ENCODE measurements at places on chromosomes 3 and 15. TPM values are rescaled to one million over a fixed set of nuclear protein-coding genes. Genes with fewer than 3 reads are reported as not detected.

The FAM81A gene
- 15.5 TPM for total RNA-seq

DNA sequence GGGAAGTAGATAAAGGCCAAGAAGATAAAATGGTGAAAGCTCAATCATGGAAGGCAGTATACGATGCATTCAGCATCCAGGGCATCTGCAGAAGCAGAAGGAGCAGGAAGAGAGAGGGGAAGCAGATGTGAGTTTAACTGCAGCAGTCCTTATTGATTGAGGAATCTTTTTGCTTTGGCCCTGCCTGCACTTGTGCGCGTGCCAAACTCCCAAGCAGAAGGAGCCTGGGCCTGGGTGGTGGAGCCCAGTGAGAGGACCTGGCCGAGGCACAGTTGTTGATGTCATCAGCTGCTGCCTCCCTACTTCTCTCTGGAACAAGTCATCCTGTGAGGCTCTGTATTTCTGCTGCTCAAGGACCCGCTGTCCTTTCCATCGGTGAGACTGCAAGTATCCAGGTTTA is 65.5 kb upstream of the ROPN1 start:
- DNase-seq: no peak
- no peaks in the 10 kb centered on the region for H3K27me3 ChIP-seq
- no peaks in the 10 kb centered on the region for H3K36me3 ChIP-seq
- no peaks in the 10 kb centered on the region for H3K4me1 ChIP-seq

GRCh38 chr3:168088106-168088720 is 7.5 kb downstream of the GOLIM4 start:
- peaks cover 16% of the 10 kb centered on the region for H3K4me1 ChIP-seq
- no peak for DNase-seq
- no peaks in the 10 kb centered on the region for H3K27me3 ChIP-seq
- H3K4me3 ChIP-seq: no peak overlapping the region
- H3K36me3 ChIP-seq: no peaks in the 10 kb centered on the region

The VIPR1 gene
- total RNA-seq: 2.4 TPM

DNA sequence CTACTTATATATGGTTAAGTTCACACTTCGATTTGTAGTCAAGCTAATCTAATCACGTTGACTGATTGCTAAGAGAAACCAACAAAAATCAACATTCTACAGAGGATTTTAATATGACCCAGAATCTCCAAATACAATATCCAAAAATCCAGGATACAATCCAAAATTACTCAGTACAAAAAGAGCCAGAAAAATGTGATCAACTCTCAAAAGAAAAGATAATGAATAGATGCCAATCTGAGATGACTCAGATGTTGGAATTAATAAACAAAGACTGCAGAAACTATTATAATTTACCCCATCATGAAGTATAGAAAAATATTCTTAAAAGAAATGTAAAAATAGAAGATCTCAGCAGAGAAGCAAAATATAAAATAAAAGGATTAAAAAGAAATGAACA is 22.3 kb downstream of the HACL1 start:
- no peaks in the 10 kb centered on the region for H3K27me3 ChIP-seq
- H3K4me3 ChIP-seq: no peak overlapping the region
- peak overlapping the region; percentile 56 for H3K27ac ChIP-seq
- no peaks in the 10 kb centered on the region for H3K36me3 ChIP-seq

DNA sequence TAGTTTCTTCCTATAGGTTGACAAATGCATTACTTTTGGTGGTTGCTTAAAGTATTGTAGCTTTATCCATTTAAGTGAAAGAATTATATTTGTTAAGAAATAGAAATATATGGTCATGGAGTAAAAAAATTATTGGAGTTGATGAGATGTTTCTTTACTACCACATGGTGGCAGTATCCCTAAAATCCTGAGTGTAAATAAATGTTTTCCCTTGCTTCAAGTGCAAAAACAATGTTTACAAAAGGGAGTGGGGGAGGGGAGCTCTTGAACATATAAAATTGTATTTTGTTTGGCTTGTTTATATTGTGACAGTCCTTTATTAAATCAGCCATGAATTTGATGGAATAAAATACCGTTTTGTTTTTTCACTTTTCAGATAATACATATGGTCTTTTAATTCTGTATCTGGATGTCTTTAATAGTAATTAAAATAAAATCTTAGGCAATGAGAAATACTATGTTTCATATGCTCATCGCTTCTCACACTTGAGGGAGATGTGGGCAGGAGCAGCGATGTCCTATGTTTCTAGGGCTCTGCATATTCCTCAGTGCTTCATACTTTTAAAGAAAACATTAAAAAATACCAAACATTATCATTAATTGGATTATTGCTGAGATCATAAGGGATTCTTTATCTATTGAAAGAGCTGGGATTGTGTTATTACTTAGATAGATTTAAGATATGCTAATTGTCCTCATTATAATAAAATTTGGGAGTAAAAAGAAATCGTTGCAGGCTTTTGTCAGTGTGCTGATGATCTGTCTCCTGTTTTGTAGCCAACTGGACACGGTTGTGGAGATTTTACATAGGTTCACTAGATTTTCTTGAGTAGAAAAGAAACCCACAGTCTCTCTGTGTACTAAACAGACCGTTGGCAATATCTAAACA is 349.7 kb downstream of the TUSC7 start:
- no peaks in the 10 kb centered on the region for H3K36me3 ChIP-seq
- H3K4me3 ChIP-seq: no peak overlapping the region
- H3K4me1 ChIP-seq: no peaks in the 10 kb centered on the region
- H3K27me3 ChIP-seq: no peaks in the 10 kb centered on the region
- no peak for DNase-seq

DNA sequence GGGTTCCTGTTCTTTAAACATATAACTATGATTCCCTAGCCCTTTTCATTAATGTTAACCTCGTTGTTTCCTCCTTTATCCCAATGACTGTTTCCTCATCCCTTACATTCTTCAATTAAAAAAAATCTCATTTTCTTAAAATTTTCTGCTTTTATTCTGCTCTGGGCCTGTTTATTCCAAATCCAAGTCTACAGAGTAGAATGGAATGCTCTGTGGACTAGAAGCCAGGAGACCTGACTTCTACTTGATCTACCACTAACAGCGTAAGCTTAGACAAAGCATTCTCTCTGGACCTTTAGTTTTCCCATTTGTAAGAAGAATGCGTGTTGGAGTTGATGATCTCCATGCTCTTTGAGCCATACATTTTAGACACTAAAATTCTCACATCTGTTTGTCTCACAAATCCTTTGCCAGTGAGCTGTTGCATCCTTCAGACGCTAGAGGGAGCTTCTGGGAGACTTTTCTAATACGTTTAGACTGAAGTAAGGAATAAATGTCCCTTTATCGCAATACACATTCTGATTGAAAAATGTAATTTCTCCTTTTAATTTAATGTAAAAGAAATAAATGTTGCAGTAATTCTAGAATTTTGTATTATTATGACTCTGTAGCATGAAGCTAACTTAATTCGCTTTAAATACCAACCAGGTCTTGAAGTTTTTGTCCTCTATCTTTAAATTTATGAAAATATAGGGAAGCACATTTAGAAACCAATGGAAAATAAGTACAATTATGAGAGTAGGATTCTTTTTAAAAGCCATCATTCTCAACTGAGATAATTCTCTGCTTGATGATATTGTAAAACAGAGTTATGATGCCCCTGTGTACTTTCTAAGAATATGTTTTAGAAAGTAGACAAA is 21.7 kb upstream of the GMNC start:
- H3K36me3 ChIP-seq: no peaks in the 10 kb centered on the region
- H3K27ac ChIP-seq: no peak overlapping the region
- peak; percentile 16 for DNase-seq
- H3K4me3 ChIP-seq: no peak overlapping the region
- H3K27me3 ChIP-seq: no peaks in the 10 kb centered on the region
- no peaks in the 10 kb centered on the region for H3K4me1 ChIP-seq

DNA sequence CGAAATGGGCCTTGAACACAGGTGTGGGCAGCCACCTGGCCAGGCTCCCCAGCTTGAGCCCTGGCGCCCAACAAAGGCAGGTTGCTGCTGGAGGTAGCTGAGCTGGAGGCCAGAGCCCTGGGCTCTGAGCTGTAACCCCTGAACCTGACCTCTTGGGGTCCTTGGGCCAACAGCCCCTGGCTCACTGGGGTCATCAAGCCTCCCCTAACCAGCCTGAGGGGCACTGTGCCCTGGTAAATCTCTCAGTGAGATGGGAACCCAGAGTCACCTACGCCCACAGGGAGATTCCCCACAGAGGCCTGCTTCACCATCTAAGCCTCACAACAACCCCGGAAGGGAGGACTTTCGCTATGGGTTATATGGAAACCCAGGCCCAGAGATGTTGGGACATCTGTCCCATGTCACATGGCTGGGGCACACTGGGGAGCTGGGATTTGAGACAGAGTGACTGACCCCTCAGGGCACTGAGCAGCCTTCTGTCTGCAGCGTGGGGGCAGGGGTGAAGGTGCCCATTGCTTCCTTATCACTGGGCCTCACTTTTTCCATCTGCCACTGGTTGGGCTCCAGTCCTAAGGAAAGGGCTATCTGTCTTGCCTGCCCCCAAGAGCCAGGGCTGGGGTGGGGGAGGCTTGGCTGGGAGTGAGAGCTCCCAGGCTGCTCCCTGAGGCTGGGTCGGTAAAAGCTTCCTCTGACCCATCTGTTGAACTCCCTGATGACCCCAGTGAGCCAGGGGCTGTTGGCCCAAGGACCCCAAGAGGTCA is 59.1 kb downstream of the IQSEC1 start:
- H3K27me3 ChIP-seq: no peaks in the 10 kb centered on the region
- peaks cover 69% of the 10 kb centered on the region for H3K4me1 ChIP-seq
- H3K4me3 ChIP-seq: no peak overlapping the region
- H3K36me3 ChIP-seq: no peaks in the 10 kb centered on the region
- DNase-seq: no peak

The RBP2 gene
- total RNA-seq: not detected

DNA sequence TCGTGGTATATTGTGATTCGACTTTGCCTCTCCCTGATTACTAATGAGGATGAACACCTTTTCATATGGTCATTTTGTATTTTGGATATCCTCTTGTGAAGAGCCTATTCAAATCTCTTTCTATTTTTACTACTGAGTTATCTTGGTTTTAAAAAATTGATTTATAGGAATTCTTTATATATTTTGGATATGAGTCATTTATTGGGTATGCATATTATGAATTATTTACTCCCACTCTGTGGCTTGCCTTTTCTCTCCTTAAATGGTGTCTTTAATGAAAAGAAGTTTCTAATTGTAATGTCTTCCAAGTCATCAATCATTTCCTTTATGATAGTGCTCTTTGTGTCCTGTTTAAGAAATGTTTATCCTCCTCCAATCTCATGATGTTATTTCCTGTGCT is 191.5 kb upstream of the DPH6 start:
- no peak overlapping the region for H3K4me3 ChIP-seq
- H3K27ac ChIP-seq: no peak overlapping the region
- H3K36me3 ChIP-seq: no peaks in the 10 kb centered on the region
- no peaks in the 10 kb centered on the region for H3K27me3 ChIP-seq
- H3K4me1 ChIP-seq: no peaks in the 10 kb centered on the region
- DNase-seq: no peak

DNA sequence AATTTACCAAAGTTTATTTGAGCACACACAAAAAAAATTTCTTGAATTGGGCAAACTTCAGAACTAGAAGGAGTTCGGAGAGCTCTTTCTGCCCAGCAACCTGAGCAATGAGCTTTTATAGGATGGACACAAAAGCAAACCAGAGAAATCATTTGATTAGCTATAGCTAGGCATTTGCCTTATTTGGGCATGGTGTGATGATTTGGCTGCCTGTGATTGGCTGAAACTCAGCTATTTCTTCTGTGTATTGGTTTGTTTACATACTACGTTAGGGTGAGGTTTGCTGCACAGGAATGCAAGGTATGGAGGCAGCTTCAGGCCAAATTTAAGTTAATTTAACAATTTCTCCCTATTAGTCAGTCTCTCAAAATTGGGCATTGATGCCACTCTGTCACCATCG is 65.1 kb downstream of the NEK11 start:
- H3K27ac ChIP-seq: no peak overlapping the region
- H3K4me1 ChIP-seq: no peaks in the 10 kb centered on the region
- H3K36me3 ChIP-seq: no peaks in the 10 kb centered on the region
- no peak overlapping the region for H3K4me3 ChIP-seq
- H3K27me3 ChIP-seq: no peaks in the 10 kb centered on the region

DNA sequence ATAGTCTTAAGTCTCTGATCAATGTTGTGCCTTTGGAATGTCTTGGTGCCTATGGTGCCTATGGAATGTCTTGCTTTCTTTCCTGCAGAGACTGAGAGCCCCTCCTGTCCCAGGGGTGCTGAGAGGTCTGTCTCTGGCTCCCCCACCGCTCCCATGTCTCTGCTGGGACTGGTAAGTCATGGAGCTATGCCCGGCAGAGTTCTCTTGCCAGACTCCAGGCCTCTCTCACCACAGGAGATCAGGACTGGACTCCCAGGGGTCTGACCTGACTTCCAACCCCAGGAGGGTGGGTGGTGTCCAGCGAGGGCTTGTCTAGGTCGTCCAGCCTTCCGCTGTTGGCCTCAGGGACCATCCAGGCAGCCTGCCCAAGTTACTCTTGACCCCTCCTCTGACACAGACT is 14.0 kb upstream of the CYP11A1 start:
- H3K36me3 ChIP-seq: no peaks in the 10 kb centered on the region
- no peak overlapping the region for H3K27ac ChIP-seq
- no peaks in the 10 kb centered on the region for H3K4me1 ChIP-seq
- H3K27me3 ChIP-seq: no peaks in the 10 kb centered on the region

DNA sequence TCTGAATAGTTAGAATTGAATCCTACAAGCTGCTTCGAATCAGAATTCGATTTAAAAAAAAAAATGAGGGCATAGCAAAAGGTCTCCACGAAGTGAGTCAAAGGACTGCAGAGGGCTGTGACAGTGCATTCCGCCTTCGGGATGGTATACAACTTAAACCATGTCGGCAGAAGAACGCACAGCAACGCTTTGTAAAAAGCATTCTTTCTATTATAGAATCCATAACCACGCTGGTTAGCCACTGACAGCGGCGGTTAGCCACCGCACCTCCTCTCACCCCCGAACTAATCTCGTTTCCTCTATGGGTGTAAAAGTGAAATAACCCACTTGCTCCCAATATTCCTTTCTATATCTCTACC is 664 bp upstream of the PIK3CA start:
- H3K27me3 ChIP-seq: no peaks in the 10 kb centered on the region
- H3K4me1 ChIP-seq: peaks cover 37% of the 10 kb centered on the region
- peak overlapping the region; percentile 100 for H3K4me3 ChIP-seq
- peak overlapping the region; percentile 99 for H3K27ac ChIP-seq

DNA sequence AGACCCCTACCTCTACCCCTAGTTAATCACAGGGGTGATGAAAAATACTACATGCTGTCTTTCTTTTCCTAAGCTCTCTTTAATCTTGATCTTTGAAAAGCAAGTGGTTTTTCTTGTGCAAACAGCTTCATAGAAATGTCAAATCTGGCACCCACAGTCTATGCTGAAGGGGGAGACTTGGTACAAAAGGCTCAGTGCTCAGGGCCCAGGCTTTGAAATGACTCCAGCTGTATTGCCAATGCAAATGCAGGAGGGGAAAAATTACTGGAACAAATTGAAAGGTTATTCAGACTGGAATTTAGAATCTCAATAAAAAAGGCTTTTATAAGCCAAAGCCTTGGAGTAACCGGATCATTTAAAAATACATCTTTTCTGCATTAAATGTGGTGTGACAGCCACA is 223.9 kb downstream of the LRTM1 start:
- no peak overlapping the region for H3K4me3 ChIP-seq
- H3K36me3 ChIP-seq: no peaks in the 10 kb centered on the region
- no peak overlapping the region for H3K27ac ChIP-seq
- no peaks in the 10 kb centered on the region for H3K27me3 ChIP-seq

The ANKRD34C gene
- not detected for total RNA-seq

GRCh38 chr3:14318646-14319045 is 83.8 kb upstream of the SLC6A6 start:
- H3K4me1 ChIP-seq: no peaks in the 10 kb centered on the region
- DNase-seq: no peak
- H3K27ac ChIP-seq: no peak overlapping the region
- H3K36me3 ChIP-seq: no peaks in the 10 kb centered on the region
- H3K4me3 ChIP-seq: no peak overlapping the region

Measured in tibial nerve (tissue), 4 donors.